ENCODE measurements at places on chromosomes 3 and 15. TPM values are rescaled to one million over a fixed set of nuclear protein-coding genes. Genes with fewer than 3 reads are reported as not detected.
A peak's percentile ranks its signal among the peaks of the same experiment; 100 is the strongest.

GRCh38 chr3:52670621-52671521, 14.8 kb downstream of the PBRM1 start:
- no peak for DNase-seq

- DNase-seq = no peak
These were observed 50.6 kb downstream of the CMSS1 start for GRCh38 chr3:99868311-99868646.

ACKR2 gene
- 2.4 TPM for total RNA-seq

STRIT1 gene
- not detected for total RNA-seq

DNA sequence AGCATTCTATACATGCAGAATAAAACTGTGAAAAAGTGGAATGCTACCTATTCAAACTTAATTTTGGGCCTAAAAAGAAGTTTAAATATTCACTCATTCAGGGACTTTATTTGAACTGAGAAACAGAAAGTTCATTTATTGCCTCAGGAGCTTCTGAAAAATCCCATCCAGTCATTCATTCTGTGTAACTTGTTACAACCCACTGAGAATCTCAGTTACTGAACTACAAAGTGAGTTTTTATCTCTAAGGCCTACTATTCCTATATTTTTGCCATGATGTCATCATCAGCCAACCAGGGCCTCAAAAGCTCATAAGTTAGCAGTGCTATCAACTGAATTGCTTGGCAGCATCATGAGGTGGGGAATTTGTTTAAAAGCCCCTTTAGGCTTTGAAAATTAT, 98.0 kb upstream of the BOC start:
- no peak for DNase-seq

GRCh38 chr15:68230157-68231100, 901 bp upstream of the CLN6 start:
- peak; percentile 29 for DNase-seq

VEPH1 gene
- 0.56 TPM for total RNA-seq

DNA sequence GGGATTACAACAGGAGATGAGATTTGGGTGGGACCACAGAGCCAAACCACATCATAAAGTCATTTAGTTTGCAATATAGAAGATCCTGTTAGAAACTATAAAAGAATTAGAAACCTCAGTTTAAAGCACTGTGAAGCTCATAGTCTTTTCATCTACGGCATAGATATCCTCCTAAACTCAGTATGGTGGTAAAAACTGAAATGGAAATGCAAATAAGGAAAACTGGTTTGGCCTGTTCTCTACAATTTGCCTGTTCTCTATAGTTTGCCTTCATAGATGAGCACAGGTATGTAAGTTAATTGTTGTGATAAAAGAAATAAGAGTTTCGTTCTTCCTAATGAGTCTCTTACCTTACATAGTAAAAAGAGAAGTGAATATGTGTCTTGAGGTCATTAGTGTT, 331.6 kb upstream of the ARL6 start:
- DNase-seq = no peak

GRCh38 chr3:119318876-119319275, 24.7 kb downstream of the ARHGAP31 start:
- no peak for DNase-seq

- peak; percentile 44 for DNase-seq
These were observed 262.0 kb upstream of the UMPS start for GRCh38 chr3:124467980-124468902.

SLC22A13 gene
- 0.18 TPM for total RNA-seq

GRIP2 gene
- 19.8 TPM for total RNA-seq

GRCh38 chr3:95586754-95587153, 1227.6 kb upstream of the EPHA6 start:
- DNase-seq = no peak

- no peak for DNase-seq
These were observed 175.9 kb downstream of the RPLP1 start for GRCh38 chr15:69628256-69629093.

XCR1 gene
- total RNA-seq = 0.09 TPM

DNA sequence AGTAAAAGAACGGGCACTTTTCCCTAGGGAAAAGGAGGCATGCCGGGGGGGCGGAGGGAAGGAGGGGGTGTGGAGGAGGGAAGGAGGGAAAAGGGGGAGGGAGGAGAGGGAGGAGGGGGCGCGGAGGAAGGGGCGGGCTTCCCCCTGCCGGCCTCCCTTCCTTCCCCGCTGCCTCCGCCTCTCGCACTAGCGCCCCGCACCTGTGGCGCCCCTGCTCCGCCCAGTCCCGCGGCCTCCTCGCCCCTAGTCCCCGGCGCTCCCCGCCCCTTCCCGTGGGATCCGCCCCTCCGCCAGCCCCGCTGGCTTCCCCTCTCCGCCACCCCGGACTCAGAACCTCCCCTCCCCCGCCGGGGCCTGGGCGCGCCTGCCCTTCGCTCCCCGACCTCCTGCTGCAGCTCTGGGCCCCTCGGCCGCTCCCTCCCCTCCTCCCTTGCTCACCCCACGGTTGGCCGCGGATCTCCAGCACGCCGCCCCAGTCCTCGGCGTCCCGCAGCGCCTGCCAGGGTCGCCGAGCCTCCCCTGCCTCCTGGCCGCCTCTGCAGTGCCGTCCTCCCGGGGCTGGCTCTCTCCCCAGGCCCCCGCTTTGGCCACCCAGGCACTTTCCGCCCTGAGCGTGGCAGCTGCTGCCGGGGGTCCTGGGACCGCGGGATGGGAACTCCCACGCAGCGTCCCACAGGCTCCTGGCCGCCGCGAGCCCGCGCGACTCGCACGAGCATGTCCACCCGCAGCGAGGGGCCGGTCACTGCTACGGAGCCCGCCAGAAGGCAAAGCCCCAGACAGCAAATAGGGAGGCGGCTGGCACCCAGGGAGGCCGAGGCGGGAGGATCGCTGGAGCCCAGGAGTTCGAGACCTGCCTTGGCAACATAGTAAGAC, 147.4 kb downstream of the TJP1 start:
- peak; percentile 60 for DNase-seq

TRIM42 gene
- total RNA-seq = not detected

- peak; percentile 67 for DNase-seq
These were observed 13.0 kb upstream of the CSK start for GRCh38 chr15:74768771-74769342.

- no peak for DNase-seq
These were observed 78.5 kb downstream of the KBTBD8 start for GRCh38 chr3:67076607-67077006.

DNA sequence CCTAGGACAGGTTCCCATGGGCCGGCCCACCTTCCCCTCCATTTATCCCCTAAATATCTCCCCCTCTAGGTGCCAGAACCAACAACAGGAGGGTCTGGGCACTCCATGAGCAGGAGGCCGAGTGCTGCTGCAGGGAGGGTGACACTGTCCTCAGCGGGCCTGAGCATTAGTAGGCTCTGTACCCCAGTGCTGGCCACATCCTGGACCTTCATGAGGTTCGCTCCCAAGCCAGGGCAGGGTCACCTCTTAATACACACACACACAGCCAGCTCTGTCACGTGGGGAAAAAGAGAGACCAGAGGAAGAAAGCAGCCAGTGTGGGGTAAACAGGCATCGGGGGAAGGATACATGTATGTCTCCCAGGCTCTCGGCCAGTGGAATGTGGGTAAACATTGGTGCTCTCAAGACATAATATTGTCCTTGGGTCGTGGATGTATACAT, 27.9 kb upstream of the SEMA3F start:
- DNase-seq = peak; percentile 5

GOLGA6B gene
- not detected for total RNA-seq

DNA sequence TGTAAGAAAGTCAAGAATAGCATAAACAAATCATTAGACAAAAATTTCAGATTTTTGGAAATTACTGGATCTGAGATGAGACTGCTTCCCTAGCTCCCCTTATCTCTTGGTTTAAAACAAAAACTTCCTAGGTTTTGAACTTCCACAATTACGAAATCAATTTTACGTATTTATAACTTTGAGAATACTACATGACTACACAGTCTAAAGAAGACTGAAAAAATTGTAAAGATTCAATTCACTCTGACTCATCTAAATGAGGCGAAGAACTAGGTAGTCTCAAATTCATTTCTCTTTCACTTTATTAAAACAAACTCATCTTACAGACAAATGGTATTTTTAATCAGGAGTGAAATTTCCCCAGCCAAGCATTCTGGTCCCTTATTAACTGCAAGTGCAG, 10.3 kb downstream of the CCDC54 start:
- DNase-seq = no peak

GRCh38 chr15:92810418-92811138, 89.5 kb upstream of the CHD2 start:
- DNase-seq = peak; percentile 78

GRCh38 chr15:38062696-38063095, 128.3 kb downstream of the TMCO5A start:
- no peak for DNase-seq

C3orf22 gene
- total RNA-seq = not detected

GRCh38 chr3:118116991-118117390, 917.7 kb downstream of the IGSF11 start:
- no peak for DNase-seq

SLC12A8 gene
- total RNA-seq = 0.80 TPM

DNA sequence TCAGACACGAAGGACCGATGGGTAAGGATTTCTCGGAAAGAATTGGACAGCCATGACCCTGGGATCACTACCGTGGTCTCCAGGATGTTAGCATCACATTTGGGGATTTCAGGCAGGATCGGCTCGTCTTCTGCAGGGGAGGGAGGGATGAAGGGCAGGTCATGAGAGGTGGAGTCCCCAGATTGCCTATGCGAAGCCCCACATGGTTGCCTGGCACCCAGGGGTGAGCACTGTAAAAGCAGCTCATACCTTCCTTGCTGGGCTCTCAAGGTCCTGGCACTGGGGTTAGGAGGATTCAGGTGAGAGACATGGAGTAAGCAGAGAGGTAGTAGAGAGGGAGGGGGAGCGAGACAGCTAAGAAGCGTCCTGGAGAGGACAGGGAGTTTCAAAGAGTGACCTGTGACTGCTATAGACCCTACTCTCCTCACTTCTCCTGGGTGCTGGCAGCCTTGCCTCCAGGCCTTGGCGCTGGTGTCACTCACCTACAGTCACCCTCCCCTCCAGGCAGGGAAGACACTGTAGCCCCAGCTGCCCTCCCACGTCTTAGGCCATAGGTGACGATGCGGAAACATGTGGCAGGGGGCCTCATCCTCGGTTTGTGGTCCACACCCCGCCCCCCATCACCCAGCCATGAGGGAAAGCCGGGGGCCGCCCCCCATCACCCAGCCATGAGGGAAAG, 15.0 kb upstream of the EHD4 start:
- DNase-seq = no peak

CFAP161 gene
- total RNA-seq = 0.52 TPM

- DNase-seq = no peak
These were observed 17.7 kb upstream of the CGNL1 start for GRCh38 chr15:57358571-57358970.

DNA sequence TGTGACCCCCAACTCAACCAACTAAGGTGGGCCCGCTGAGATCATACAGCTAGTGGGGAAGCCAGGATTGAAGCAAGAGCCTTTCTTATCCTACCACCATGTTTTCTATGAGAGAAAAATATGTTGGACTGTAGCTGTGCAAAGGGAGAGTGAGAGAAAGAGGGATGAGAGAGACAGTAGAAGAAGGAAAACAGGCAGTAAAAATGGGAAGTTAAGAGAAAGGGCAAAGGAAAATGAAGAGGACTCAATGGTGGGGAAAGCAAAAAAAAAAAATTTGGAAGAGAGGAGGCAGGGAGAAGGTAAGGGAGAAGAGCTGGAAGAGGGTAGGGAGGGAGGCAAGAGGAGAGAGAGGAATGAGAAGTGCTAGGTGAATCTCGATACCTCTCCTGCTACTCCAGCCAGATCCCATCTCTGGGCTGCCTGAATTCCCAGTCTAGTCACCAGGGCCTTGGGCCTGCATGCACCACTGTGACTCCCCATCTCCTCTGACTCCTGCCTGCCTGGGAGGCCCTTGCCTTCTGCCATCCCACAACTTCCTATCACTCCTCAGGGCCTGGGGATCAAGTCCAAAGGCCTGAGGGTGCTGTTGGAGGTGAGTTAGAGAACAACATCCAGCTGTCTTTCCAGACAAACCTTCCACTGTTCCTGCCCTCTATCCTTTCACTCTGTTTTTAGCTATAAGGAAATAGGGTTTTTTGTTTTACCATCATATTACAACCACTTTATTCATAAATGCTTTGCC, 15.7 kb downstream of the FAM81A start:
- no peak for DNase-seq

GRCh38 chr3:99666201-99666600, 27.8 kb downstream of the COL8A1 start:
- DNase-seq = no peak

DNA sequence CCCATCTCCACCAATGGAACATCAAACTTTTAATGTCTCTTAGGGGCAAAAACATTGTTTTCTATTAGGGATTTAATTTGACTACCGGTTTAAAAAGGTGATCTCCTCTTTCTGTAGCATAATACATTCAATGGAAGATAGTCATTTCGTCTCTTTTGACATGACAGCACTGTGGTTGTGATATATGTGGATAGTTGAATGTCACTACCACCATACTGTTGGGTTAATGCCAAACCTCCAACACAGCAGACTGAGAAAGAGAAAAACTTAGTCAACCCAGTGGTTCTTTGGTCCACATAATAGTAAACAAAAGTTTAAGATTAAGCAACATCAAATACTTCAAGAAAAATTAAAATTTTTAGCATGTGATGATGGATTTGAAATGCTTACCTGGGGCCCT, 530.4 kb downstream of the AGBL1 start:
- DNase-seq = no peak

DNA sequence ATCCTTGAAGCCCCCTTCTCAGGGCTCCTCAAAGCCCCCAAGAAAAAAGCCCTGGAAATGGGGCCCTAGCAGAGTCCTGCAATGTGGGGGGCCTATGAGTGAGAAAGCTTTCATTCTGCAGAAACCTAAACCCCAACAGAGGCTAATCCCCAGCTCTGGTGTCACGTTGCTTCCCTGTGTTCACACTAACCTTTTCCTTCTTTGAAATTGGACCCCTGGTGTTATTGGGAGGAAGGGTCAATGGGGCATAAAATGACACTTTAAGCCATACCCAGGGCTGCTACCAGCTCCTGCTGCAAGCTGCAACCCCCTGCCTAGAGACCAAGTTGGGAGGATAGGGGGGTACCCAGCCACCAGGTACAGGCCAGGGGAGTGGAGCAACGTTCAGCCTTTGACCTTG, 2.1 kb downstream of the CYP1A2 start:
- no peak for DNase-seq

DNA sequence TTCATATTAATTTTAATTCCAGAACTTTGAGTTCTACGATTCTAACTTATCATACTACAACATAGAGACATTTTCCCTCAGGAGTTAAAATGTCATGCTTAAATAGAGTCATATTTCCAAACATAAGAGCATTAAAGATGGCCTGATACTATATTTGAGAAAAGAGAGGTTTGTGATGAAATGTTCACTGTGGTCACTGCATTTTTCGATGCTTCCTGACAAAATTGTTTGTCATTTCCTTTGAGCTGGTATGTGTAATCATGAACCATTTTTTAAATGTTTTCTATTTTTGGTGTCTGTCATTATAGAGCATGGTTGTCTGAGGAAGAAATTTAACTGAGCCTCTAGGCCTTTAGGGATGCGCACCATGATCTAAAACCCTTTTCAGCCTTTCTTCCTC, 721.4 kb upstream of the NR2F2 start:
- no peak for DNase-seq

DNA sequence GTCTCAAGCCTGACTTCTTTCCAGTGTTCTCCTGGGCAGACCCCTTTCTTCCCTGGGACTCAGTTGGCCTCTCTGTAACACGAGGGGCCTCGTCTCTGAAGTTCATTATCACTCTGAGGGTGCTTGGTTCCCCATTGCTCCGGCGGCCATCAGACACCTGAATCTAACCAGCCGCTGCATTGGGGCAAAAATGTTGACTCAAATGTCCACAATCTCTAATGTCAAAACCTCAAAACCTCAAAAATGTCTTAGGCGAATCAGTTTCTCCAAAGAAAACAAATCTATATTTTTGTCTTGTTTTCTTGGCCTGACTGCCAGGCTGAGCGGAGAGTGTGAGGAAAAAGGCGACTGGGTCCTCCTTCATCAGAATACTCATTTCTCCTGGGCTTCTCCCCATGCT, 220.7 kb downstream of the VPS13C start:
- no peak for DNase-seq

CTXND1 gene
- total RNA-seq = 0.24 TPM

Data from left cardiac atrium (tissue), 4 donors.